ENCODE measurements at places on chromosomes 6 and 20.

- DNase-seq = no peak
These were observed 1277.2 kb downstream of the GRIK2 start for GRCh38 chr6:102670735-102671134.

GRCh38 chr20:31355981-31356380 lies 12.4 kb upstream of the DEFB118 start:
- DNase-seq = no peak

DNA sequence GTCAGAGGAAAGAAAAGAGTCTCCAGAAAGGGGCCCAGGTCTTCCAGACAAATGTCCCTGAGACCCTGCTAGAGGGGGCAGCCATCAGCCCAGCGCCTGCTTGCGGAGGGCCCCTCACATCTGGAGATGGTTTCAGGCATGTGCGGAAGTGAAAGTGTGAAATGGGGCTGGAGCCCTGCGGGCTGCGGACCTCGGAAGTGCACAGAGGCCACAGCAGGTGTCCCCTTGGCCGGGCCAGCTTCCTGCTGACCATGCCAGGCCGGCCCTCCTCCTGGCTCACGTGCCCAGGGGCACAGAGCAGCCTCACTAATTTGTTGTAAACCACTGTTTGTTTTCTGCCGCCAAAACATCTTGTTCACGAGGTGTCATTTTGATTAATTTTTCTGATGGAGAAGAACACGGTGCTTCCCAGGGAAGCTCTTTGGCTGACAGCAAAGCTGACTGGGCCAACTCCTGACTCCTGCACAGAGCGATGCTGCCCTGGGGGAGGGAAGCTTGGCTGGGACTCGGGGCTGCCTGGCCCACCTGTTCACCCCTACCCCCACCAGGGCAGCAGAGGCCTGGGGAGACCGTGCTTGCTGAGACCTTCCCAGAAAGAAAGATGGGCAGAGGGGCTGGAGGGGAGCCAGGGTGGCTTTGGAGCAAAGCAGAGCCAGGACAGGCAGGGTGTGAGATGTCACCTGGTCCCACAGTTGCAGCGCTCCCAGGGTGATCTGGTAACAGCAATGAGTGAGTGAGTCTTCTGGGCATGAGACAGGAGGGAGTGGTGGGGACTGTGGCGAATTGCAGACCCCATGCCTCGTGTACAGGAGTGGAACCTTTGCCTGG lies 54.2 kb downstream of the BCAS4 start:
- DNase-seq = no peak

DNA sequence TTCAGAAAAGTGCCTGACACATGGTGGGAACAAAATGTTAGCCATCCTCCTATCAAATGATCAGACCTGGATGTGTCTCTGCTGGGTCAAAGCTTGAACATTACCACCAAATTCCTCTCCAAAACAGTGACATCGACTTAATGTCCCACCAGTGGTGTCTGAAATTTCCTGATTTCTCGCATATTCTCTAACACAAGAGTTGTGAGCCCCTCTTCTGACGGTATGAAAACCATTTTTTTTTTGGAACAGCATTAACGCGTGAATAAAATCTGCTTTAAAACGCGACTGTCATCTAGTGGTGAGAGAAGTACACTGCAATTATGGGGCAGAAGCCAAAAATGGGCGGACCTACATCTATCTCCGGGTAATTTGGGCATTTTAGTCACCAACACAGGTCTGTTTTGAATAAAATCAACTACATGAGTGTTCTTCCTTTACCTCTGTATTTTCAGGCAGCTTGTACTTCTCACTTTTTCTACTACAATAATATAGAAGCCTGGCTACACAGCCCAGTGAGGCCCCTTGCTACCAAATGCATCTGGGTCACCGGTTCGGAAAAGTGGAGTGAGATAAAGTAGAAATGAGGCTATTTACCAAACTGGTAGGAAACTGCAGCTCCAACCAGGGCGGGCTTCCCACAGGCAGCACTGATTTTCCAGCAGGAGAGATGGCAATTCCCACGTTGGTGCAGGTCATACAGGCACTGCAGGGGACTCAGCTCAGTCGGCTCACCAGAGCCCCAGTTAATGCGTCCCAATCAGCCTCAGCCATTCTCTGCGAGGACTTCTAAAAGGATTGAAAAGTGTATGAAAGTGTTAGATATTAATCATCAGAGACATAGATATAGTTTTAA lies 27.4 kb downstream of the MGME1 start:
- DNase-seq = no peak

- DNase-seq = peak; percentile 86
These were observed 125.6 kb downstream of the FIG4 start for GRCh38 chr6:109816452-109817374.

- DNase-seq = no peak
These were observed 21.3 kb downstream of the PLCB1 start for GRCh38 chr20:8153281-8153908.

DNA sequence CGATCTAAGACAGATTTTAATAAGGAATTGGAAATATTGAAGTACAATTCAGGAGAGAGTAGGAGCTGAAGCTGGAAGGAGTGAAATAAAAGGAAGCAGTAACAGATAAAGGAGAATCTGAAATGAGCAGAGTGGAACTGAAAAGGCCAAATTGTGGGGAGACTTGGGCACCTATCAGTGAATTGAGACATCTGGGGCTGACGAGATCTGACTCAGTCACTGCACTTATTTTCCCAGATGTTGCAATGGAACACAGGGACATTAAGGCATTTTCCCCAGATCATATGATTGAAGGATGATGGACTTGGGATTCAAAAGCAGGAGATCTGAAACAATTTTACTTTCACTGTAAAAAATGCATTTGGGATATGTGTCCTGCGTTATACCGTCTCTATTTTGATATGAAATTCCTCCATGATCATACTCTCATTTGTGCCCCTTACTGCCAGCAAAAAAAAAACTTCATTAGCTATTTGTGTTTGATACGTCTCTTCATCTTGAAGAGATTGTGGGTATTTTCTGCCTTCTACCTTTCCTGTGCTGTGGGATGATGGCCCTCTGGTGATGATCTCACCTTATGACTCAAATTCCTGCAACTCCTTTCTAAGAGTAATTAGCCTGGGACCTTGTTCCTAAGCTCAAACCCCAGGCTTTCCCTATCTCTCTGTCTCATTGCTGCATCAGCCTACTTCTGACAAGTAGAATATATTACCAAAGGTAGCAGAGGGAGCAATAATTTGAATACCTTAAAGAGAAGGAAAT lies 278.5 kb upstream of the MAN1A1 start:
- no peak for DNase-seq

GRCh38 chr6:49038294-49038822 lies 424.7 kb downstream of the MMUT start:
- DNase-seq = no peak

- no peak for DNase-seq
These were observed 624 bp upstream of the TJAP1 start for GRCh38 chr6:43476746-43477145.

DNA sequence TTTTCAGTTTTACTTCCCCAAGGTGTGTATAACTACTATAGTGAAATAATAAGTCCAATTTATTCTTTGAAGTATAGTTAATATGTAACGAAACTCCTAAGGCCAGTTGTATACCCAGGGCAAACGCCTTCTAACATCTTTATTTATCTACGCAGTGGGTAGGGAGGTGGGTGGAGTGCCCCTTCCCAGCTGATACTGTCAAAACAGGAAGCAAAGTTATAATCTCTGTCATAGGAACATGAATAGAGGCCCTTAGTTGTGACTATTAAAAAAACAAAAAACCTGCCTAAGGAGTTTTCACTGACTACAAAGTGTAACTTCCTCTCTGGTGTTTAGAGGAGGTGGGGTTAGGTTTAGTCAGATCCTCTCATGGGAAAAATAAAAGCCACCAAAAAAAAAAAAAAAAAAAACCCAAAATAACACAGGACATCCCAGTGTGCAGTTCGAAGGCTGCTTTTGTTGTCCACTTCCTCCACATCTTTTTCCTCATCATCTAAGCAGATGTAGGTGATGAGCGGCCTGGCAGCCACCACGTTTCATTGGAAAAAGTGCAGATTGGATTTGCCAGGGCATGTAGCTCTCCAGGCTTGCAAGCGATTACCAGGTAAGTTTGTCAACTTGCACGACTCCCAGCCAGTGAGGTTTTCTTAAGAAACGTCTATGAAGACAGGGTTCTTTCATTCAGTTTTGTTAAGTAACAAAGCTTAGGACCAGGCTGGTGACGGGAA lies 58.7 kb downstream of the UTRN start:
- no peak for DNase-seq

GRCh38 chr6:148831531-148831930 lies 84.7 kb downstream of the UST start:
- DNase-seq = no peak

DNA sequence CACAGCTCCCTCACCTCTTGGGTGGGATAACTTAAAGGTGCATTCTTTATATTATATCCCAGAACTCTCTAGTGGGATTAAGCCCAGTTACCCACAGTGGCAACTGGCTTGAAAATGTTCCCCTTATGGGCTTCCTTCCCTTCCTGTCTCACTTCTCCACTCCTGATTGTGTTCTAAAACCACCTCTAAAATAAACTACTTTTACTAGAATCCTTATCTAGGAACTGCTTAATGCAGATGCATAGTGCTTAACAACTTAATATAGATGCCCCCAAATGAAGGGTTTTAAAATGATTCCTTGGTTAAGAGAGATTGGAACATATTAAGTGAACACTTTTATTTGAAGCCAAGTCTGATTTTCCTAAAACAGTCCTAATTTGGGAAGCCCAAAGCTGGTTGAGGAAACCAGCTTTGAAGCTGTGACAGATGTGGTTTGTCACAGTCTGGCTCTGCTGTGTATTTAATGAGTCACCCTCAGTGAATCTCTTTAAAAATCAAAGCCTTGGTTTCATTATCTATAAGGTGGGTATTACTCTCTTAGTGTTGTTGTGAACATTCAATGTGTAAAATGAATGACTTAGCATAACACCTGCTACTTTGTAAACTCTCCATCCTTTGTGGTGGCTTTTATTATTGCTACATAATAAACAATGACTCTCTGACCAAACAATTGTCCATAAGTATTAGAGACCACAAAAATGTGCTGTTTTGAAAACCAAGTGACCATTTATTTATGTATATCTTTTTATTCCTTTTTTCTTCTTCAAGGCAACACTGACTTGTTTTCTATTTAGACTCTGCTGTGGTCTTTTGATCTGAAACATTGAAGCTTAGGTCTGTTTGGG lies 24.4 kb downstream of the PLCB1 start:
- no peak for DNase-seq

Measured in NCI-H1417 treated with DMSO at 0.1 percent for 48 hours (cell line).